Activated CD4-positive, alpha-beta T cell treated with anti-CD3 and anti-CD28 coated beads, Interleukin-2, amount 10 ng/mL, durations not matched to agents 7 days and 5 days (primary cell): ENCODE measurements at places on chromosomes 2 and 18.

GRCh38 chr2:234488913-234489451, 7.9 kb downstream of the ARL4C start:
- peak; percentile 90 for DNase-seq

DNA sequence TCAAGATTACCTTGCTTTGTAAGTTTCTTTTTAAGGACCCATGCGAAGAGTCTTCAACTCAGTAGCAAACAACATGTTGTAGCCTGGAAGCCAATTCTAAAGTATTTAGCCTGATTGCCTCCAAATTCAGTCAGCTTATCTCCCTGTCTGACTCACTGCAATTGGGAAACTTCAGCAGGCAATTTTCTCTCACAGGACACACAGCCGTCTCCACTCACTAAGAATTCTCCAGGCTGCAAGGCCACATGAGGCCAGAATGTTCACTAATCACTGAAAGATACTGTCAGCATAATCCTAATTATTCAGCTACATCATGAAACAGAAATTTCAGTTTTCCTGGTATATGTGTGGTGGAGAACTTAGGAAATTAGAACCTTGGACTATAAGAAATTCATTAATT, 78.1 kb upstream of the PDE1A start:
- DNase-seq, result no peak

DNA sequence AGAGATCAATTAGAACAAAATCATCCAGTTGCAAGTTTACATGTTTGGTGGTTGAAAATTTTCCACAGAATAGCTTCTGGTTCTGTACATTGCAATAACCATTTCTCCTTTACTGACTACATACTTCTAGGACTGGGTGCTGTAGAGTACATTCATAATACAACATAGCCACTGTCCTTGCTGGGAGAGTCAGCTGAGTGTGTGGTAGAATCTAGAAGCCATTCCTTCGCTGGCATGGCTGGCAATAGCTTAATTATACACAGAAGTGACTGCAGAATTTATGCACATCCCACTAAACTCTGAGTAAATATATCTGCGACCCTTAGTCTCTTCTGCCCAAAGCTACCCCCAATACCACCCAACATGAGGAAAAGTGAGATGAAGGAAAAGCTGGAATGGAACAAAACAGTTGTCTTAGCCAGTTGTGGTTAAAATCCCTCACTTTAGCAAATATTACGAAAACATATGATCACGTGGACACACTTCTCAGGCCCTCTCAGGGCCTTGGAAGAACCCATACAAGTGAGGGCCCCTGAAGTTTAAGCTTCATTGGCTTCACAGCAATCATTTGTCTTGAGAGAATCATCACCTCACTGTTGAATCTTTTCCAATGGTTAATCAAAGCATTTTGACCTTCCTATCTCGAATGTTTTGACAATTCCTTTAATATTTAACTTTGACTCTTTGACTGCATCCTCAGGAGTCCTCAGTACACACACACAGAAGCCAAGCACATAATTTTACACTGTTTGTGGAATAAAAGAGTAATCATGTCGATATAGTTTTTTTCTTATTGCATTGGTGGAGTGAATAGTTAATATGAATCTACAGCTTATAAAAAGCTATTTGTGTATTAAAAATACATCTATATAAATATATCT, 225.1 kb downstream of the ZNF385B start:
- DNase-seq, result no peak

GRCh38 chr18:32460171-32460731, 10.4 kb downstream of the GAREM1 start:
- DNase-seq, result no peak

GRCh38 chr2:48693645-48694044, 61.9 kb downstream of the LHCGR start:
- DNase-seq, result no peak

GRCh38 chr2:171260471-171261424, 100.1 kb upstream of the TLK1 start:
- no peak for DNase-seq
